Activated gamma-delta T cell treated with anti-CD3 and anti-CD28 coated beads, Interleukin-2, amount 50 U/mL, for 16 hours (primary cell): ENCODE measurements at places on chromosomes 6 and 20.

- no peak for DNase-seq
Measured at GRCh38 chr20:48120120-48120519, 334.8 kb upstream of the SULF2 start.

- no peak for DNase-seq
Measured at GRCh38 chr20:38987777-38988176, 25.6 kb downstream of the DHX35 start.

DNA sequence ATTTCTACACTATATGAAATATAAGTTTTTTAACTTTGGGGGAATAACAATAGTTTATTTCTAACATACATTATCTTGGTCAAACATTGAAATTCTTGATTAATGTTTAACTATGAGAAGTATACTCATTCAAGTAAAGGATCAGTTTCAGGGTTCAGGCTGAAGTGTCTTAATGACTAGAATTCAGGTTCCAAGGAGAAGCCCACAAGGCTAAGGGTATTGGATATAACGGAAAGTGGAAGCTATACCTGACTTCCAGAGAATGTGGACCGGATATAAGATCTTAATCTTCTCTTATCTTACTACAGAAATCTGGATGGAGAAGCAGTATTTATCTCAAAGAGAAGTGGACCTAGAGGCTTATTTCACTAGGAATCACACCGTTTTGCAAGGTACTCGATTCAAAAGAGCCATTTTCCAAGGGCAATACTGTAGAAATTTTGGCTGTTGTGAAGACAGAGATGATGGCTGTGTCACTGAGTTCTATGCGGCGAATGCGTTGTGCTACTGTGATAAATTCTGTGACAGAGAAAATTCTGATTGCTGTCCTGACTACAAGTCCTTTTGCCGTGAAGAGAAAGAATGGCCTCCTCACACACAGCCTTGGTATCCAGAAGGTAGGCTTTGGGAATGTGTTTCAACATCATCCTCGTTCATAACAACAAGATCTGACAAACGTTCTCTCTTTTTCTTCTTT lies at the start of gene TINAG:
Gene TINAG (plus strand): TSS at position 153 of the 697 bp plus-strand sequence. CDS start 110 bp downstream, at position 263.
- DNase-seq, result no peak

DNA sequence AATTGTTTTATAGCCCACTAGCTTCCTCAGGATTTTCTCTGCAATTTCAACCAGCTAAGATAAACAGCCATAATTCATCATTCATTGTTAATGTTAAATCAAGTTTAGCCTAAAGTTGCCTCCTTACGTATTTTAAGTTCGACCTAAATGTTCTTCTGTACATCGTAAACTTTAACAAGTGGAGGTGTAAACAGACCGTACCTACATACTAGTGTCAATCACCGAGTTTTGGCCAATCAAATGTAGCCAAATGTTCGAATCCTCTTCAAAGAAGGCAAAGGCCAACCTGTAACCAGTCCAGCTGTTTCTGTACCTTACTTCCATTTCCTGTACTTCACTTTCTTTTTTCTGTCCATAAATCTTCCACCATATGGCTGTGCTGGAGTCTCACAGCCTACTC lies 13.5 kb downstream of the MBOAT1 start:
- no peak for DNase-seq

DNA sequence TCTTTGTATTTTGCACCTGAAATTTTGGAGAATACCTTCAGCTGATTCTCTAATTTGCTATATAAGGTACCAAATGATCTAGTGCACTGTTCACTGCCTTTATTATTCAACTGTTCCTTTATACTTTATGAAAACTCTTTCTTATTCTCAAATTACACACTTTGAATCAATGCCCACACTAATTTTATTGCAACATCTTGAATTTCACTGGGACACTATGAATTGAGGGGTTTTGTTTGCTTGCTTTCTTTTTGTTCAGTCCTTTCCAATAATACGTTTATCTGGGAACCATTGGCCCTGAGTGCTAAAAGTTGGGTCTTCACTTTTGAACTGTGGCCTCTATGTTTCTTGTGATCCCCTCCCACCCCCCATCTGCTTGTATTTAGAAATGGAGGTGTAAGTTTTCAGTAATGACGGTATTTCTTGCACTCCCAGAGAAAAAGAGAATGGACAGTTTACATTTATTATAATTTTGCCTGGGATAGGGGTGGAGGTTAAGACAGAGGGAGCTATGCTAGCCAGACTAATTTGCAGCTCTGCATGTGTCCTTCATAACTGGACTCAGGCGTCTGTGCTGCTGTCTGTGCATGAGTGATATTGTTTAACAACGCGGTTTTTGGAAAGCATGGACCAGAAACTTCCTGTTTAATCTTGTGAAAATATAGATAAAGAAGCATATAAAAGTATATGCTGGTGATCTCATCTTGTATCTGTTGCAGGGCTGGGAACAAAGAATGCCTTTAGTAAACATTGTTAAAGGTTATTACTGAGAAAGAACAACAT lies 98.1 kb downstream of the DNAH8 start:
- DNase-seq, result no peak

DNA sequence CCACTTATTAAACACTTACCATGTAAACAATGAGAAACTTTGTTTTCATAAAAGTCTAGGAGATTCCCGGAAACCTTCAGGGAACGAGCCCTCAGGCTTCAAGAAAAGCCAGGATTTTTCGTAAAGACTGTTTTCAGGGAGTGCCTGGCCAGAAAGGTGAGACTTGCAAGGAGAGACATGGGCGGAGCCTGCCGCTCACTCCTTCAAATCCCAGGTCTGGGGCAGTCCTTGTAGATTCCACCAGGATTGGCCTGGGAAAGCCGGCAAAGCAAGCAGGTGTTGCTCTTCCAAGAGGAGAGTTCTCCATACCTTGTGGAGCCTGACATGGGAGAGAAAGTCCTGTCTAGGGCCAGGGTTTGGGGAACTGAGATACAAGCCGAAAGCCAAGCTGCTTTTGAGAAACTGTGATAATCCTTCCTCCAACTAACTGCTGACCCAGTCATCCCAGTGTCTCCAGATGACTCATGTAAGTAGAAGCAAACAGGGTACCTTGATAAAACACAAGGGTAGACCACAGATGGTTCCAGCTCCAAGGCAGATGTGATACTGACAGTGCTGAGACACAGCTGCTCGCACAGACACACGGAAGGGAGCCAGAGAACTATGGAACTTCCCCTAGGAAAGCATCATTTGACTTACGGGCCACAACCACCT lies 69.4 kb upstream of the NAA20 start:
- no peak for DNase-seq

DNA sequence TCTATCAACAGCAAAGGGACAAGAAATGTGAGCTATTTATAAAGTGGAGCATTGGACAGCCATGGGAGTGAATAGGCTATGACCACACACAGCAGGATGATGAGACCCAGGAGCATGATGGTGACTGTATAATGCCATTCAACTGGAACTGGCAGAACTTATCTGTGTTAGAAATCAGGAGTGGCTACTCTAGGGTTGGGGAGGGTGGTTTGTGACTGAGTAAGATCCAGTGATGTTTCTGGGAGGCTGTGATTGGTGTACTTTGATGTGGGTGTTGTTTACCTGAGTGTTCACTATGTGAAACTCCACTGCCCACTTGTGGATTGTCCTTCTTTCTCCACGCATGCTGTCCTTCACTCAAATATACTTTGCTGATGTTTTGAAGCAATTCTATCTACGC lies 11.5 kb upstream of the HLA-B start:
- DNase-seq, result no peak

- DNase-seq, result no peak
Measured at GRCh38 chr6:151652325-151652724, 155.2 kb upstream of the ESR1 start.

GRCh38 chr20:58822748-58823730 lies 27.7 kb downstream of the GNAS-AS1 start:
- DNase-seq, result no peak

- no peak for DNase-seq
Measured at GRCh38 chr6:62298745-62299392, 12.8 kb upstream of the KHDRBS2 start.

- DNase-seq, result no peak
Measured at GRCh38 chr6:217048-217659, 75.1 kb upstream of the DUSP22 start.

- no peak for DNase-seq
Measured at GRCh38 chr6:39092124-39092523, 22.9 kb downstream of the SAYSD1 start.

- no peak for DNase-seq
Measured at GRCh38 chr6:139508023-139508422, 133.6 kb upstream of the CITED2 start.

GRCh38 chr6:137846274-137846673 lies 20.8 kb upstream of the TNFAIP3 start:
- DNase-seq, result no peak

GRCh38 chr20:24957326-24958016 lies 8.4 kb downstream of the CST7 start:
- DNase-seq, result no peak

- DNase-seq, result no peak
Measured at GRCh38 chr20:52303281-52303950, 111.8 kb upstream of the ZFP64 start.

DNA sequence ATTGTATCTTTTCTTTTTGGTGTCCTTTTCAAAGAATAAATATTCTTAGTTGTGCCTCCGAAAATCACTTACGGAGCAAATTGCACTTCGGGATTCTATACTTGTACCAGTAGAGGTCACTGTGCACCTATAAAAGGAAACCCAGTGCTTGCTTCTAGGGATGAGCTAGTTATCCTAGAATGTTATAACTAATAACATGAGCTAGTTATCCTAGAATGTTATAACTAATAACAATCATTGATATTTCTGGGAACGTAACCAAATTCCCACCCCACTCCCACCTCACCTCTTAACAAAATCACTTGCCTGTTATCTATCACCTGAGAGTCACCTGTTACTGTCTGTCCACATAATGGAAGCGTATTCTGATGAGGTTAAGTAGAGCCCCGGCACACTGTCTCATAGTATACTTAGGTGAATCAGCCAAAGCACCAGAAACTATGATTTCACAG lies 126.9 kb upstream of the TIAM2 start:
- no peak for DNase-seq

DNA sequence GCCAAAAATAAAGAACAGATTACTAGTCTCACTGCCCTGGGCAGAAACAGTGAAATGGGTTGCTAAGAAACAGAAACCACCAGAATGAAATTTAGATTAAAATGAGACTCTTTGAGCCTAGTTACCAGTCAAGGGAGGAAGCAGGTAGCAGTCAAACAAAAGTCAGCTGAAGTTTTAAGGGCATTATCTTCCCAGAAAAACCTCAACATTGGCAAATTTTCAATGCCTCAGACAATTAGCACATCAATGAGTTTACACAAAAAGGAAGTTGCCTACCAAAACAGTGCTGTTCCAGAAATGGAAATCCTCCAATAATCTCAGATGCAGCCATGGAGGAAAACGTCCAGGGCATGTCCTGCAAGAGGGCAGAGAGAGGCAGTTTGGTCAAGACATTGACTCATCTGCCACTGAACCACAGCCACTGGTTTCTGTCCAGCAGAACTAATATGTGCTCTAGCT lies 399.7 kb upstream of the ADGRB3 start:
- no peak for DNase-seq

DNA sequence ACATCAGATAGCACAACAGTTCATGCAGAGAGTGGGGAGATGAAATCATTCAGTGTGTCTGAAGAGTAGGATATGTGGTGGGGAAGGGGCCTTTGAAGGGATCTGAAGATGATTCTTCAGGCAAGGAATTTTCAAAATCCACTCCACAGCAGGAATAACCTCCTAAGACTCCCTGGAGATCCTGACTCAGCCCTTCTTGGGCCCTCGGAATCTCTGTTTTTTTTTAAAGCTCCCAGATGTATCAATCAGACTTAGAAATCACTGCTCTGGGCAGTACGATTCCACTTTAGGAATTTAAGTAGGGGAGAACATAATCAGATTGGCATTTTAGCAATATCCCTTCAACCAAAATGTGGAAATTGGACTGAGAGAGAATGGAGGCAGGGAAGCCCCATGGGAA lies 55.5 kb downstream of the RIOK1 start:
- DNase-seq, result no peak

DNA sequence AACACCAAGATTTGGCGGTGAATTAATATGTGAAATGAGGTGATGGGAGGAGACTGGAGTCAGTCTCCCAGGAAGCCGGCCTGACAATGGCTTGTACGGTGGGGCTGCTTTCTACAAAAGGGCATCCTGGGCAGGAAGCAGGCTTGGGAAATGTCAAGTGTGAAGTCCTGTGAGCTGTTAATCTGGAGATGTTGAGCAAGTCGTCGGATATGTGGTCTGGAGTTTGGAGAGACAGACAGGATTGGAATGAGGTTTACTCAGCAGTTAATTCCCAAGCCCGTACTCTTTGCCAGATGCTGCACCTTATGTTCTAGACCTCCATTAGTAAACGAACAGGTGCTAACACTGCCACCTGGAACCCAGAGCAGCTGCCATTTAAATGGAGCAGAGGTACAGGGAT lies 107.7 kb upstream of the FOXC1 start:
- no peak for DNase-seq

DNA sequence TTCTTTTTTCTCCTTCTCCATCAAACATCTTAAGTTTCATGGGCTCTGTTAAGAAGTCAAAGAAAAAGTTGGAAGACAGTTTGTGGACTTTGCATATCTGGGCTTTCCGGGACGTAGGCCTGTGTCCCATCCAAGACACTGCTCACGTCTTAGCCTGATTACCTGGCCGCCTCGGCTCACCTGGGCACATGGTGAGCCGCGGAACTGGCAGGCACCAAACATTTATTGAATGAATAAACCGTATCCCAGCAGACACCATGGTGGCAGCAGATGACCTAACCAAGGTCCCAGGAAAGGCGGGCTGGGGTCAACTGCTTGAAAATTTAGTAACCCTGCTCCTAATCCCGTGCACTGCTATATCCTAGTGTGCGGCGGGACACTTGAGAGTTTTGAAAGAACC lies 35.6 kb downstream of the GNAS start:
- DNase-seq, result no peak

DNA sequence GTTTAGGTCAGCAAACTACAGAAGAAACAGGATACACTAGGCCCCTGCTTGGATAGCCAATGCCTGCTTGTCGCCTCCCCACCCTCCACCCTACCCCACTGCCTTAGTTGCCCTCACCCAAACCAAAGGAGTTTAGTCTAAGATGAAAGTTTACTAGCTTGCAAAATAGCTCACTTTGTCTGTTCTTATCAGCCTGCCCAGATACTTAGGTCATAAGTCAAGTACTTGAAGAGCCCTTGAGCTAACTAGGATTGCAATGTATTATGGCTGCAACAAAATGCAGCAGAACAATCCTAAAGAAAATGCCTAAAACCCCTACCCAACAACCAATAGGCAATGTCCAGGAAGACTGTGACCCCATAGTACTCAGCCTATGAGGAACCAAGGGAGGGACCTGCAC lies 7.3 kb upstream of the ENTPD6 start:
- no peak for DNase-seq

- no peak for DNase-seq
Measured at GRCh38 chr6:169112483-169113320, 140.9 kb downstream of the THBS2 start.

- DNase-seq, result no peak
Measured at GRCh38 chr20:17992224-17992637, 23.4 kb downstream of the MGME1 start.

- DNase-seq, result no peak
Measured at GRCh38 chr6:149266659-149267058, 50.9 kb upstream of the TAB2 start.
